ENCODE measurements at places on chromosomes 13 and 19. TPM values are rescaled to one million over a fixed set of nuclear protein-coding genes. Genes with fewer than 3 reads are reported as not detected.

DNA sequence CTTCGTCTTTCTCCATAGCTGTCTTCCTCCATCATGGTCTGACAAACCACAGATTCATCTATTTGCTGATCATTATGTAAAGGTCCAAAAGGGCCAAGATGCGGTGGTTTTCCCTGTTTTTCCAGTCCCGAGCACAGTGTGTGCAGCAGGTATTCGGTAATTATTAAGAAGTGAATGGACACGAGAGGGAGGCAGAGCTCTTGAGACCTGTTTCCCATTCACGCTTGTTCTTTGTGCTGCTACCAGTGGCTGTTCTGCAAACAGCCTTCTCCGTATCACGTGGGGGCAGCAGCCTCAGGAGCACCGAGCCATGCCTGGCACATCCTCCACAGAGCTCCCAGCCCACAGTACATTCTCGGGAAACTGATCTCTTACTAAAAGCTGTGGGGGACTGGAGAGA lies 50.3 kb downstream of the CCDC70 start:
- no peak overlapping the region for H3K27ac ChIP-seq
- DNase-seq, result peak; percentile 59
- H3K4me1 ChIP-seq, result peaks cover under 1% of the 10 kb centered on the region
- no peaks in the 10 kb centered on the region for H3K36me3 ChIP-seq
- H3K27me3 ChIP-seq, result no peaks in the 10 kb centered on the region

DNA sequence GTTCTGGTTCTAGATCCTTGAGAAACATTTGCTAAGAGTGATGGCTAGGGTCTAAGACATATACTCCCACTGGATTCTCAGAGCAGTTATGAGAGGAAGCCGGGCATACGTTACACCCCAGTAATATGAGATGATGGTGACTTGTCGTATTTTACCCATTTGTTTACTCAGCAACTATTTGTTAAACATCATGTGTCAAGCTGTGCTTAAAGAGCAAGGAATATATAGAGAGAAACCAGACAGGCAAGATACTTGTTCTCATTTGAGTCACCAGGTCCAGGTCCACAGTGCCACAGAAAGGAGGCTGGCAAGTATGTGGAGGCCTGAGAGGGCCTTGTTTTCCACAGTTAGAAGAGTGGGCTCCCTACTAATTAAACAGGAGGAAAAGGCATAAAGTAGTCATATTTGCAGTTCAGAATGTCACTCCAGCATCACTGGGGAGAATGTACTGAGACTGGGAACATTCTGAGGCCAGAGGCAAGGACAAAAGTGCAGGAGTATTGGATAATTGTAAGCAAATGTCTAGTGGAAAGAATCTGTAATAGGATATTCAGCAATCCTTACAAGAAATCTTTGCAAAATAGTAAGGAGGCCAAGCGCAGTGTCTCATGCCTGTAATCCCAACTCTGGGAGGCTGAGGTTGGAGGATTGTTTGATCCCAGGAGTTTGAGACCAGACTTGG lies 142.2 kb downstream of the IRS2 start:
- no peak overlapping the region for H3K27ac ChIP-seq
- DNase-seq, result no peak
- H3K4me1 ChIP-seq, result no peaks in the 10 kb centered on the region

- no peak within 1 kb of the TSS for H3K27ac ChIP-seq
- DNase-seq, result no peak
- no peaks in the 10 kb centered on the region for H3K36me3 ChIP-seq
- H3K4me1 ChIP-seq, result no peaks in the 10 kb centered on the region
- no peaks in the 10 kb centered on the region for H3K27me3 ChIP-seq
Observed at GRCh38 chr19:46124638-46125115, at the start of gene IGFL3. Gene IGFL3, minus strand, starts transcription at chr19:46124688. Its CDS starts 39 bp downstream, at chr19:46124649.

DNA sequence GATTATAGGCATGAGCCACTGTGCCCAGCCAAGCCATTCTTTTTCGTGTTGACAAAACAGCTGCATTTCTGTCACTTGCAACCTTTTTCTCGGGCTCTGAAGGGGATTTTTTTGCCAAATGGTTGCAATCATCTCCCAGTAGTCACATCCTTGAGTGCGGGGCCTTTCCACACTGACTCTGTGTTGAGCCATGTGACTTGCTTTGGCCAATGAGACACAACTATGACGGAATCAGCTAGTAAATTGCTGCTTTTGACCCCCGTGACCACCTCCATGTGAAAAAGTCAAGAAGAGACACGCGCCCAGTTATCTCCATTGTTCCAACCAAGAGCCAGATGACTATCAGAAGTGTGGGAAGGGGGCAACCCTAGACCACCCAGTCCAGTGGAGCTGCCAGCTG lies 18.3 kb downstream of the NPHS1 start:
- H3K36me3 ChIP-seq, result no peaks in the 10 kb centered on the region
- H3K27me3 ChIP-seq, result no peaks in the 10 kb centered on the region
- H3K4me3 ChIP-seq, result no peak overlapping the region
- no peak for DNase-seq

DNA sequence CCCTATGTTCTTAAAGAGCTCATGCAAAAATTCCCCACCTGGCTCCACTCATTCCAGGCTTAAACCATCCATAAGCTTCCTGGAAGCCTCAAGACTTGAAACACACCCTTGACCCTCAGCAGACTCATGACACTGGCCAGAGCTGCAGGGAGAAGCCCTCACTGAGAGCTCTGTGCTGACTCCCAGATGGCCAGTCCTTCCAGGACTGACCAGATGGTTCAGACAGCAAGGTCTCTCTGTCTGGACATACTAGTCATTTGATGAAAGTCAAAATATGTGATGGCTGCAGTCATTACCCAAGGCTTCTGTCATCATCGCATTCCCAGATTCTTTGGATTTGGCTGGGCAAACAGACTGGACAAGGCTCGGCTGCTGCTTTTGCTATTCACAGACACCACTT lies 397.4 kb downstream of the FOXO1 start:
- no peaks in the 10 kb centered on the region for H3K27me3 ChIP-seq
- DNase-seq, result no peak
- H3K4me1 ChIP-seq, result peaks cover 4% of the 10 kb centered on the region

- no peaks in the 10 kb centered on the region for H3K4me1 ChIP-seq
- no peak overlapping the region for H3K4me3 ChIP-seq
- no peak for DNase-seq
- H3K27ac ChIP-seq, result no peak overlapping the region
- H3K27me3 ChIP-seq, result no peaks in the 10 kb centered on the region
- no peaks in the 10 kb centered on the region for H3K36me3 ChIP-seq
Observed at GRCh38 chr13:76873445-76873844, 12.8 kb downstream of the KCTD12 start.

DNA sequence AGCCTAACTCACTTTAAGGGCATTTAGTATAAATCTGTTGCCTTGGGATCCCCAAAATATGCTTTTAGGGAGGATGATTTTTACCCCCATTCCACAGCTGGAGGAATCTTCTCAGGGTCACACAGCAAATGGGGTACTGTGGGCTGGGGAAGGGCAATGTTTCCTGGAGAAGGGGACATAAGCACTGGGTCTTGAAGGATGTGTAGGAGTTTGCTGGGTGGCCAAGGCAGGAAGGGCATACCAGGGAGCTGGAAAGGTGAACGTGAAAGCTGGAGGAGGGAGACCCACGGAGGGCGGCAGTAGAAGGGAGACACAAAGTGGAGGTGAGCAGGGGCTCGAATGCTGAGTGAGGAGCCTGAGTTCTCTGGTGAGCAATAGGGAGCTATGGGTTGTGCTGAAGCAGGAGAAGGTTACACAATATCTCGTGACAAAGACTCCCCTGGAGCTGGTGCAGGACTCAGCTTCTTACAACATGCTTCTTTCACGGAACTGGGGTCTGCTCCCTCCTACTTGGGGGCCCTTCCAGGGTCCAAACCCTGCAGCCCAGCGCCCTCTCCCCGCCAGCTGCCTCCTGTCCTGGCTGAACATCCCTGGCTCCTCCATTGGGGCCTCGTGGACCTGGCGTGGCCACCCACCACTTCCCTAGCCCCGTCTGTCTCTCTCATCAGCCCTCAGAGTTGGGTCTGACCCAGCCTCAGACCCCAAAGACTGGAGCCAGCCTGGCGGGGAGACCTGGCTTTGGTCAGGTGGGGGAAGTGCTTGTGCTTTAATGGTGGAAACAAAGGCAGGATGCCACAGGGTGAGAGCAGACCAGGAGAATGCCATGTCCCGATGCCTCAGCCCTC lies 11.1 kb downstream of the CILP2 start:
- no peak overlapping the region for H3K4me3 ChIP-seq
- H3K27ac ChIP-seq, result no peak overlapping the region
- H3K27me3 ChIP-seq, result no peaks in the 10 kb centered on the region

DNA sequence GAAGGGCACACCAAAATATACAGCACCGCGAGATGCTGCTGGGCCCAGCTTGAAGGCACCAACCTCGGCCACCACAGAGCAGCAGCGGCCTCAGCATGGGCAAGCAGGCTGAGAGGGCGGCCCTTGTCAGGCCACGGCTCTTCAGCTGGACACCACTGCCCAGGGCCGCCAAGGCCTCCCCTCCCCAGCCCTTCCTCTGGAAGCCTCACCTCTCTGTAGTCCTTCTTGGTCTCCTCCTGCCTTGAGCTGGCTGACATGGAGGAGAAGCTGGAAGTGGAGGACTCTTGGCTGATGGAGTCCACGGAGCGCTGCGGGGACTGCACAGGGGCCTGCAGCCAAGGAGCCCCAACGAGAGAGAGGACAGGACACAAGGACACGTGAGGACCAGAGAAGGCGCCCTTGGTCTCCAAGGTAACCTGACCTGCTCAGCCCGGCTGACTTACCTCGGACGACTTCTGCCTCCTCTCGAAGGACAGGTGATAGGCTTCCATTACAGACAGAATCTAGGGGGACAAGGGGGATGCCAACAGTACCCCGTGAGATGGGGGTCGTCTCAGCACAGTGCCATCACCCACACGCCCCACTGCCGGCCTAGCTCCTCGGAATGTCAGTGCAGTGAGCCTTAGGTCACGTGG lies 38.2 kb downstream of the PDCD5 start:
- H3K27me3 ChIP-seq, result no peaks in the 10 kb centered on the region
- no peaks in the 10 kb centered on the region for H3K36me3 ChIP-seq
- no peak for DNase-seq

DNA sequence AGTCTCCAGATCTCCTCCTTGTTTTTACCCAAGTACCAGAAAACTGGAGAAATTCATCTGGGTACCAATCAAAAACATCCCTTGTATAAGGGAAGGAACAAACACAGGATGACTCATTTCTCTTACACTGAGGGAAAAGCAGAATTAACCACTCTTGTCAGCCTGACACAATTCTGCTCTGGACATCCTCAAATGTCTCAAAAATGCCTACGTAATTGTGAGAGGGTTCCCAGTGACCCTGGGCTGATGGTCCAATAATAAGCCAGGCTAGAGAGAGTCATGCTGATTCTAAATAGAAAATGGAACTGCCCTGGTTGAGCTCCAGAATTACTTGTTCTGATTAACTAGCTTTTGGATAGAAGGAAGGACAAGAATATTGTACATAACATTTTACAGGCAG lies 14.5 kb downstream of the ZNF708 start:
- no peaks in the 10 kb centered on the region for H3K36me3 ChIP-seq
- H3K4me1 ChIP-seq, result no peaks in the 10 kb centered on the region
- H3K27ac ChIP-seq, result no peak overlapping the region

- no peaks in the 10 kb centered on the region for H3K36me3 ChIP-seq
- DNase-seq, result peak; percentile 79
- no peaks in the 10 kb centered on the region for H3K4me1 ChIP-seq
- H3K4me3 ChIP-seq, result no peak overlapping the region
Observed at GRCh38 chr13:40236566-40237168, 429.8 kb downstream of the FOXO1 start.

Gene SYT5
- 1.6 TPM for total RNA-seq

Gene RXFP2
- 0.43 TPM for total RNA-seq

Gene VN1R2
- total RNA-seq, result not detected

Gene COL4A2
- total RNA-seq, result 89.9 TPM

All from testis (tissue), 5 donors.